ENCODE measurements at places on chromosomes 3 and 15. TPM values are rescaled to one million over a fixed set of nuclear protein-coding genes. Genes with fewer than 3 reads are reported as not detected.

GRCh38 chr3:123584284-123584987 is 417 bp downstream of the HACD2 start:
- H3K27ac ChIP-seq, result peak overlapping the region; percentile 75
- peaks cover 15% of the 10 kb centered on the region for H3K4me1 ChIP-seq
- H3K36me3 ChIP-seq, result peaks cover 28% of the 10 kb centered on the region
- no peak overlapping the region for H3K4me3 ChIP-seq
- H3K27me3 ChIP-seq, result no peaks in the 10 kb centered on the region

- H3K4me3 ChIP-seq, result no peak overlapping the region
- H3K27me3 ChIP-seq, result peaks cover 3% of the 10 kb centered on the region
- H3K36me3 ChIP-seq, result no peaks in the 10 kb centered on the region
- no peaks in the 10 kb centered on the region for H3K4me1 ChIP-seq
These were observed 58.2 kb downstream of the PCSK6 start for GRCh38 chr15:101431301-101431700.

- peaks cover 26% of the 10 kb centered on the region for H3K4me1 ChIP-seq
- H3K4me3 ChIP-seq, result no peak overlapping the region
- no peaks in the 10 kb centered on the region for H3K27me3 ChIP-seq
- no peak overlapping the region for H3K27ac ChIP-seq
- DNase-seq, result no peak
- H3K36me3 ChIP-seq, result peaks cover 18% of the 10 kb centered on the region
These were observed 52.1 kb downstream of the VGLL4 start for GRCh38 chr3:11591391-11592282.

The CXCR6 gene
- total RNA-seq, result 12.4 TPM

The ATXN7 gene
- total RNA-seq, result 91.8 TPM

The ROBO2 gene
- not detected for total RNA-seq

The TMEM212 gene
- total RNA-seq, result not detected

DNA sequence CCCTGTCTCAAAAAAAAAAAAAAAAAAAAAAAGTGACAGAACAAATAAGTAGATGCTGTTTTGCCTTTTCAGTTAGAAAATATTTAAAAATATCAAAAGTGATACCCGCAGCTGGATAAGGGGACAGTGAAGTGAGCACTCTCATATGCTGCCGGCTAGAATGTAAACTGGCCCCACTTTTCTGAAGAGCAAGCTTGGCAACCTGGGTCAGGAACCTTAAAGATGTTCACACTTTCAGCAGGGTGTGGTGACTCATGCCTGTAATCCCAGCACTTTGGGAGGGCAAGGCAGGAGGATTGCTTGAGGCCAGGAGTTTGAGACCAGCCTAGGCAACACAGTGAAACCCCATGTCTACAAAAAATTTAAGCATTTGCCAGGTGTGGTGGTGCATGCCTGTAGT is 17.4 kb downstream of the FSD2 start:
- peaks cover 17% of the 10 kb centered on the region for H3K27me3 ChIP-seq
- no peaks in the 10 kb centered on the region for H3K4me1 ChIP-seq
- H3K36me3 ChIP-seq, result no peaks in the 10 kb centered on the region

DNA sequence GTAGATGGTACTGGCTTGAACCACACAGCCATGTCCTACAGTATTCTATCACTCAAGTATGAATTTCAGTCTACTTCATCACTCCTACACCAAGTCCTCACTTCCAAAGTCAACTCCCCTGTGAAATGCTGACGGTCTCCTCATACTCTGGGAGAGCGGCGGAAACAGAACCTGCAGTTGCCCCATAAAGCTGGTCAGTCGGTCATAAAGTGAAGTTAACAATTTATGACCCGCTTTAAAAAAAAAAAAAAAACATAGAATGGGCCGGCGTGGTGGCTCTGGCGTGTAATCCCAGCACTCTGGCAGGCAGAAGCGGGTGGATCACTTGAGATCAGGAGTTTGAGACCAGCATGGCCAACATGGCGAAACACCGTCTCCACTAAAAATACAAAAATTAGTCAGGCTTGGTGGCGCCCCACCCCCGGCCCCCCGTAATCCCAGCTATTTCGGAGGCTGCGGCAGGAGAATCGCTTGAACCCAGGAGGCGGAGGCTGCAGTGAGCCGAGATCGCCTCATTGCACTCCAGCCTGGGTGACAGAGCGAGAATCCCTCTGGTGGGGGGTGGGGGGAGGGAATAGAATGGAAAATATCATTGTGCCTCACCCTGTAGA is 2.1 kb downstream of the TRANK1 start:
- H3K27me3 ChIP-seq, result peaks cover 2% of the 10 kb centered on the region
- peaks cover 13% of the 10 kb centered on the region for H3K4me1 ChIP-seq
- no peak overlapping the region for H3K27ac ChIP-seq

The RTP4 gene
- total RNA-seq, result 16.9 TPM

- peaks cover 11% of the 10 kb centered on the region for H3K27me3 ChIP-seq
- no peak for DNase-seq
- peaks cover 2% of the 10 kb centered on the region for H3K4me1 ChIP-seq
- H3K4me3 ChIP-seq, result no peak overlapping the region
- H3K36me3 ChIP-seq, result no peaks in the 10 kb centered on the region
- H3K27ac ChIP-seq, result no peak overlapping the region
These were observed 147.8 kb downstream of the LRRC28 start for GRCh38 chr15:99399061-99399460.

- H3K27ac ChIP-seq, result no peak overlapping the region
- H3K4me1 ChIP-seq, result no peaks in the 10 kb centered on the region
- no peak overlapping the region for H3K4me3 ChIP-seq
These were observed 326.7 kb upstream of the ROPN1 start for GRCh38 chr3:124318656-124319055.

DNA sequence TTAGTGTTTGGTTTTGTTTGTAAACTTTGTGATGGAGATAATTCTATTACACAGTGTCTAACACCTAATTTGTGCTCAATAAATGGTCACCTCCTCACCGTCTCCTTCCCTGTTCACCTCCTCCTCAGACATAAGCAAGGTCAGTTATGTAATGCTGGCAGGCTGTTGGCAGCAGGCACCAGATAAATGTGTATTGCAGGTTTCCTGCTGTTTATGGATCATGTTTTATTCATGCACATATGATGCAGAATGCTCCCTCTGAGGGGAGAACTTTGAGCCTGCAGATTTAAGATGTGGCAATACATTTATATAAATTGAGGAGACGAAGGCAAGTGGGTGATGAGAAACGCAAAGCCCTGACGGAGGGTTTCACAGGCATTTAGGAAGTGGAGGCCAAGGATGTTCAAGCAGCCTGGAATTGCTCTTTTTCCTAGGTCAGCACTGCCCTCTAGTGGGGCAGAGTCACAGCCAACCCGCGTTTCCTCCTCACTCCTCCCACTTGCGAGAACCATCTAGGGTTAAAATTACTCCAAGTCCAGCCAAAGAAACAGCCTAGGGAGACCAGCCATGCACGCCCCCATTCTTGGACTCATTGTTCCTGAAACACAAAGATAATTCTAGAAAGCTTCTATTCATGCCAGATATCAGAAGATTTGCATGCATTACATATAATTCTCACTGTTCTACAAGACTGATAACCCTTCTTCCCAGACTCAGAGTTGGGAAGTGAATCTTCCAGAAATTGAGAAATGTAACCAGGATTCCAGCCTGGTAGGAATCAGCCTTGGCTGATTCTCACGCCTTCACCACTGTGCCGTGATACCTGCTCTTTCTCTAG is 228.7 kb downstream of the SLCO3A1 start:
- H3K27ac ChIP-seq, result no peak overlapping the region
- H3K27me3 ChIP-seq, result no peaks in the 10 kb centered on the region
- peaks cover 4% of the 10 kb centered on the region for H3K4me1 ChIP-seq
- peak; percentile 43 for DNase-seq
- H3K4me3 ChIP-seq, result no peak overlapping the region

- H3K4me1 ChIP-seq, result no peaks in the 10 kb centered on the region
- no peak overlapping the region for H3K4me3 ChIP-seq
- no peak overlapping the region for H3K27ac ChIP-seq
- H3K27me3 ChIP-seq, result no peaks in the 10 kb centered on the region
- H3K36me3 ChIP-seq, result no peaks in the 10 kb centered on the region
- no peak for DNase-seq
These were observed 194.5 kb downstream of the LRTM1 start for GRCh38 chr3:54733106-54734006.

GRCh38 chr3:190644035-190644434 is 130.2 kb downstream of the IL1RAP start:
- H3K4me1 ChIP-seq, result no peaks in the 10 kb centered on the region
- no peak overlapping the region for H3K4me3 ChIP-seq
- DNase-seq, result no peak
- peaks cover 20% of the 10 kb centered on the region for H3K36me3 ChIP-seq
- H3K27me3 ChIP-seq, result no peaks in the 10 kb centered on the region
- H3K27ac ChIP-seq, result no peak overlapping the region

DNA sequence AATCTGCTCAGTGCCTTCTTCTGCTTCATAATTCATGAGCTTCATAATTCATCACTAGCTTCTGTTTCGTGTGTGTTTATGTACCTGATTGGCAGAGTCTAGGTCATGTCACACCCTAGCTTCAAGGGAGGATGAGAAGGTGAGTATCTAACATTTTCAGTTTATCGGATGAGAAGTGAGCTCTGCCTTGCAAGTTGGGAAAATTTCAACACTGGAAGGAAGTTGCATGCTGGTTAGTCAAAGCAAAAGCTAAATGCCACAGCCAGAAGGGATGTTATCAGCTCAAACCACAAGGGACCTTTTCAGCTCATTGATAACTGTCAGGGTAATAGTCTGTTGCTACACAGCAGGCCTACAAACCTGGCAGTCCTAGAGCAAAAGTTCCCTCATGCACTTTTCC is 7.3 kb upstream of the TNFSF10 start:
- peak overlapping the region; percentile 84 for H3K4me3 ChIP-seq
- no peaks in the 10 kb centered on the region for H3K27me3 ChIP-seq
- peaks cover 57% of the 10 kb centered on the region for H3K4me1 ChIP-seq
- peaks cover 18% of the 10 kb centered on the region for H3K36me3 ChIP-seq
- no peak for DNase-seq

GRCh38 chr15:41567261-41567660 is 8.2 kb downstream of the TYRO3 start:
- H3K27ac ChIP-seq, result no peak overlapping the region
- H3K4me3 ChIP-seq, result no peak overlapping the region
- DNase-seq, result no peak
- H3K4me1 ChIP-seq, result no peaks in the 10 kb centered on the region
- no peaks in the 10 kb centered on the region for H3K36me3 ChIP-seq

- H3K36me3 ChIP-seq, result no peaks in the 10 kb centered on the region
- H3K4me3 ChIP-seq, result no peak overlapping the region
- H3K4me1 ChIP-seq, result no peaks in the 10 kb centered on the region
- H3K27ac ChIP-seq, result no peak overlapping the region
- no peak for DNase-seq
These were observed 209.7 kb upstream of the DCBLD2 start for GRCh38 chr3:99111235-99111634.

DNA sequence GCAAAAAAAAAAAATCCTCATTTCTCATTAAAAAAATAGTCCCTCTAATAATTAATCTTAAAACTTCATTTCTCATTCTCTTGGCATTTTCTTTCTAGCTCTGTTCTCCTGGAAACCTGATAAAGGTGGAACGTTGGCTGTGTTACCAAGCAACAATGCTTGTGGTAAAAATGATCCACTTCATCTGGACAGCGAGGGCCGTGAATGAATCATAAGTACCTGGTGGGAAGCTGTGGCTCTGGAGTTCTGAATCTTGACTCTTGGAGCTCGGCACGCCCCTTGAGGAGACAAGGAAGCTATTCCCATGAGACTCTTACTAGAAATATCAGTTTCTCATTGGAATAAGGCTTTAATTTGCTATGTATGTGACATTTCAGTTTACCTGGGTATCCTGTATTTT is 32.5 kb downstream of the BCL2L10 start:
- no peak overlapping the region for H3K4me3 ChIP-seq
- H3K36me3 ChIP-seq, result no peaks in the 10 kb centered on the region
- no peak overlapping the region for H3K27ac ChIP-seq
- H3K4me1 ChIP-seq, result peaks cover 23% of the 10 kb centered on the region
- H3K27me3 ChIP-seq, result no peaks in the 10 kb centered on the region

DNA sequence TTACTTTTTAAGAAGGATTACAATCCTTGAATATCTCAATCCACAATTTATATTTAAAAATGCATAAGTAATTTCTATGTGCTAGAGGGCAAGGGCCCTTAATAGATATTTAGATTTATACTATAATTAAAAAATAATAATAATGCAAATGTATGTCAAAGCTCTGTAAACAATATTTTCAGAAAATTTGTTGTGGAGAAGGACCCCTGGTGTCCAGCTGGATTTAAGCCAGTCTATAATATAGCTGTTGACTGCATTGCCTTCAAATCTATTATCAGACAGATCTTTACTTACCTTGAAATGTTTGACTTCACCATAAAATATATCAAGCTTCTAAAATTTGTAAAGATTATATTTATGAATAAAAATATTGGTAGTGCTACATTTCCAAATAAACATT is 65.6 kb downstream of the ZBTB20 start:
- no peak overlapping the region for H3K27ac ChIP-seq
- peaks cover 6% of the 10 kb centered on the region for H3K36me3 ChIP-seq
- H3K4me3 ChIP-seq, result no peak overlapping the region
- H3K27me3 ChIP-seq, result no peaks in the 10 kb centered on the region

The DUOX1 gene
- total RNA-seq, result not detected
